ENCODE measurements at places on chromosomes 2 and 18. TPM values are rescaled to one million over a fixed set of nuclear protein-coding genes. Genes with fewer than 3 reads are reported as not detected.

The SULT1C2 gene
- total RNA-seq = 0.31 TPM

The POTEE gene
- 1.1 TPM for total RNA-seq

The TMEM163 gene
- not detected for total RNA-seq

The PSTPIP2 gene
- 0.39 TPM for total RNA-seq

The INHBB gene
- total RNA-seq = 38.2 TPM

The KLHL41 gene
- total RNA-seq = 0.72 TPM

The CD226 gene
- total RNA-seq = 0.95 TPM

The NOL4 gene
- total RNA-seq = 1.1 TPM

The GPR155 gene
- total RNA-seq = 2.1 TPM

The OR6B2 gene
- total RNA-seq = not detected

Measured in Panc1 (cell line).